ENCODE measurements at places on chromosomes 3 and 15.

GRCh38 chr3:18732474-18732873, 307.3 kb upstream of the SATB1 start:
- DNase-seq: no peak

DNA sequence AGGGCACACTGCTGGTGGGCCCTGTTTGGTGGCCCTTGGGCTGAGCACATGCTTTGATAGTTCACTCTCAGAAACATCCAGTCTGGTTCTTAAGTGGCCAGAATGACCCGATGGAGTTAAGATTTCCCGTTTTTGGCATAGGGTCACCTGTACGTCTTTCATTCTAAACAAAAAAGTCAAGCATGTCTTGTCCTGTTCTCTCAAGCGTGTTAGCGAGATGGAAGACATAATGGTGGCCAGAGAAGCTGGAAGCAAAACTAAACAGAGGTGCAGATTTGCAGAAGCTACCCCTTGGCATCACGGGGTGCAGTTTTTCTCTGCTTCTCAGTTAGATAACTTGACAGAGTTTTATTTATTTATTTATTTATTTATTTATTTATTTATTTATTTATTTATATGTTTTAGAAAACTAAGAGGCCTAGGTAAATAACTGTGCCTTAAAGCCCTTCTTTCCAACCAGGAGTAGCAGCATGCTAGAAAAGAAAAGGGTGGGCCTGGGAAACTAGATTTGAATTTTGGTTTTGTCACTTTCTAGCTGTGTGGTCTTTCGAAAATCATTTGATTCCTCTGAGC, 63.0 kb downstream of the ST6GAL1 start:
- DNase-seq: no peak

DNA sequence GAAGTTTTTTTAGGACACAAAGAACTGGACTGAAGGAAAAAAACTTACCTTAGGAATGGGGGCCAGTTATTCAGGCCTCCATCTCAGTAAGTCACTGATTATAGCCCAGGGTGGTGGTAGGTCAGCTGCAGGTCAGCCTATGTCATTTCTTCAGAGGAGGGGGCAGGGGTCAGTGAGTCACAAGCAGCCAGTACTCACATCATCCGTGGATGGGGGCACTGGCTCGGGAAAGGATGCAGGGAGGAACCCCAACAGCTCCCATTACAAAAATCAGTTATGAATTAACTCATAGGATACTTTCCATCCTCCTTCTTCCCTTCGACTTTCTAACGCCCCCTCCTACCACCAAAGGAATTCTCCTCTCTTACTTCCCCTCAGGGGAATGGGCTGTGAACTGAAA, 578.3 kb downstream of the PDCD6IP start:
- DNase-seq: no peak

DNA sequence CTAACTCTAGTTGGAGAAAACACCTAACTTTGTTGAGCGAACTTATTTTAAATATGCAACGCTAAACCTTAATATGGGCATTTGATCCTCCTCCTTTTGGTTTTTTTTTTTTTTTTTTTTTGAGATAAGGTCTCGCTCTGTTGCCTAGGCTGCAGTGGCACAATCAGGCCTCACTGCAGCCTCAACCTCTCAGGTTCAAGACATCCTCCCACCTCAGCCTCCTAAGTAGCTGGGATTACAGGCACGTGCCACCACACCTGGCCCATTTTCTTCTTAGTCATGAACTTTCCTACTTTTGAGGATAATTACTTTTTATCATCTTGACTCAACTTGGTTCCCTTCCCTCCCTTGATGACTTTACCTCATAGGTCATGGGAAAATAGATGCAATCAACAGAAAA, 3.9 kb downstream of the NUSAP1 start:
- DNase-seq: no peak

- no peak for DNase-seq
Measured at GRCh38 chr3:15659254-15659975, 57.9 kb downstream of the BTD start.

- no peak for DNase-seq
Measured at GRCh38 chr3:73411545-73411944, 213.2 kb downstream of the PDZRN3 start.

- DNase-seq: no peak
Measured at GRCh38 chr15:66404532-66404931, 17.8 kb downstream of the MAP2K1 start.

GRCh38 chr3:23161896-23162570, 41.1 kb upstream of the UBE2E2 start:
- DNase-seq: no peak

DNA sequence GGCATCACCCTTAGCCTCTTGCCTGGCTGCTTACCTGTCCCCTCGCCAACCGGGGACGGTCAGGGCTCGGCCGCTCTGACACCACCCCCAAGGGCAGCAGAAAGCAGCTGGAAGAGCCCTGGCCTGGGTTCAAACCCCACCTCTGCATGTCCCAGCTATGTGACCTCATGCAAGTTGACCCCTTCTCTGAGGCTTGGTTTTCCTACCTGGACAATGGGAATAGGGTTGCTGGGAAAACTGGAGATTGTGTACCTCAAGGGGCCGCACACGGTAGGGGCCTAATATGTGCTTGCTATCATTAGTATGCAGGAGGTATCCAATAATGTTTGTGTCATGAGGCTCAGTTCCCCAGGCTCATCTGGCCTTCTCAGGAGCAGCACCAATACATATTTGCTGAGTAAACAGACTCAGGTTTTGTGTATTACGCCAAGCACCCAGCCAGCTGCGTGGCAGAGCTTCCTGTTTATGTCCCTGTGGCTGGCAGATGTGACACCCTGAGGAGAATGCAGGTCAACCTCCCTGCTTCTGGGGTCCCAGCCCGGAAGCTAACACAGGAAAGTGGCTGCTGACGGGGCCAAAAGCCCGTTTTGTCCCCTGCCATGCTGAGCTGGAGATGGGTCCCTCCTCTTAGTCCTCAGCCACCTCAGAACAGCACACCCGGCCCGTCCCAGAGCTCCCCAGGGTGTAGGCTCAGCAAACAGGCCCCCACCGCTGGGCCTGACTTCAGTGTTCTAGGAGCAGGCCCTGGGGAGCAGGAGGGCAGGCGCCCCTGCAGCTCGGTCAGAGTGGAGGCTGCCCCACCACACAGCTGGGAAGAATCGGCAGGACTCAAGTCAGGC, 29.7 kb downstream of the PLXND1 start:
- peak; percentile 81 for DNase-seq

- no peak for DNase-seq
Measured at GRCh38 chr15:92480361-92480760, 86.7 kb downstream of the ST8SIA2 start.

DNA sequence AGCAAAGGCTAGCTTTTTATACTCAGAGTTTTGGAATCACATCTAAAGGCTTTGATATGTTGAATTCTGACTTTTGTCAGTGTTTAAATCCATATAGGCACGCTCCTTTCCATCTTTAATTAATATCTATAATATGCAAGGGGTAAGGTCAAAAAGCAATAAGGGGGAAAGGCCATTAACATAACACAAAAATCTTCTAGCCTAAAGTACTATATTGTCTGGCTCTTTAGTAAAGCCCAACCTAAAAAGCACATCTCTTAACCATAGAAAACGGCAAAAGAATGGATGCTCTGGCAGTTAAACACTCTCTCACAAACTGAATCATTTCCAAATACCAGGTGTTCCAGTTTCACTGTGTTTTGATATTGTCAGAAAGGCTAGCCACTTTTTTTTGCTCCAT, 76.4 kb downstream of the EFL1 start:
- DNase-seq: no peak

DNA sequence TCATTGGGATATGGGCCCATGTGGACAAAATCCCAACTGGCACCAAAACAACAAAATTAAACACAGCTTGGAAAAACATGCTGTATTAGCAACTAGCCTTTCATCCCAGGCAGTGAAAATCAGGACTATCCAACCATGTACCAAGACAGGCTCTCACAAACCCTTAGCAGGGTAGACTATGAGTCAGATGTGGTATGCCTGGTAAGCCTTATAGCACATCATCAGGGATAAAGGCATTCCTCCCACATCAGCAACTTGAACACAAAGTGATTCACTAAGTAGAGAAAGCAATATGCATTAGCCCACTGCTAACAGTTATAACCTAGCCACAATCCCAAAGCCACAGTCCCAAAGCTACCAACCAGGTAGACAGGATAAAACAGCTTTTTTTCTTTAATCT, 8.0 kb downstream of the CEP152 start:
- DNase-seq: no peak

DNA sequence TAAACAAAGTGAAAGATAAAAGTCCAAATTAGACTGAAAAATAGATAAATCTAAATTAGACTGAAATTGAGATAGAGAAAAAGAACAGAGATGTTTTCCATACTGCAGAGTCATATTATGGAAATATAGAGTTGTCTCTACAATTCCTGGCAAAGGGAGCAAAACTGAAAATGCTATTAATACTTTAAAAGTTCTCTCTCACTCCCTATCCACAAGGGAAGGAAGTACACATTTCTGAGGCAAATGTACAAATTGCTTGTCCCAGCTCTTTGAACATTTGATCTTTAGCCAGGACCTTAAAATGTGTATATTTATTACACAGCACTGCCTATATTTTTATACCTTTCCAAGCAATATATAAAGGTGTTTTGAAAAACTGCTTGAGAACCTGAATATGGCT, 225.1 kb upstream of the SEMA6D start:
- no peak for DNase-seq

GRCh38 chr3:192652727-192653126, 74.6 kb downstream of the FGF12 start:
- DNase-seq: no peak

DNA sequence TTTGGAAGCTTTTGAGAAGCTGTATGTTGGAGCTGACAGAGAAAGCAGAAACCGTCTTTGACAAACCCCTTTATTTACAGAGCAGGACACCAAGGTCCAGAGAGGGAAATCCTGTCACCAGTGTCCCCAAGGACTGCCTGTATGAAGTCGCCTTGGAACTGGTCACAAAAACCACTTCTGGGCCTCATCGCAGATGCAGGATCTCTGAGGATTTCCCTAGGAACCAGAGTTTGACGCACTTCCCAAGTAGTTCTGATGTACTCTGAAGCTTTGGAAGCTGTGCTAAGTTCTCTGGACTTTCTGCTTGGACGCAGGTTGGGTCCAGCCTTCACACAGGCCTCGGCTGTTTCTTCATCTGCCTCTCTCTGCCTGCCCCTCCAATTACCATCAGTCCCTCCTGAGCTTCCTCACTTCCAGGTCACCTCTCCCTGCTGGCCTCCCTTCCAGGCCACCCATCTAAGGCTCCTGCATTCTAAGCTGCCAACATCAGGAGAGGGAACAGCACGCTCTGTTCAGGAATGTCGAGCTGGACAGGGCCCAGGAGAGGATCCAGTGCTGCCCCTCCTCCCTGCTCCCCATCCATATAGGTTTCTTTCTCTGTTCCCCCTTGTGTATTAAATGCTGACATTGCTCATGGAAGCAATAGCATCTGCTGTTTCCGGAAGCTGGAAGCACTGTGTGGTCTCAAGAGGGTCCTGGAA, 270.8 kb downstream of the OPA1 start:
- DNase-seq: no peak

DNA sequence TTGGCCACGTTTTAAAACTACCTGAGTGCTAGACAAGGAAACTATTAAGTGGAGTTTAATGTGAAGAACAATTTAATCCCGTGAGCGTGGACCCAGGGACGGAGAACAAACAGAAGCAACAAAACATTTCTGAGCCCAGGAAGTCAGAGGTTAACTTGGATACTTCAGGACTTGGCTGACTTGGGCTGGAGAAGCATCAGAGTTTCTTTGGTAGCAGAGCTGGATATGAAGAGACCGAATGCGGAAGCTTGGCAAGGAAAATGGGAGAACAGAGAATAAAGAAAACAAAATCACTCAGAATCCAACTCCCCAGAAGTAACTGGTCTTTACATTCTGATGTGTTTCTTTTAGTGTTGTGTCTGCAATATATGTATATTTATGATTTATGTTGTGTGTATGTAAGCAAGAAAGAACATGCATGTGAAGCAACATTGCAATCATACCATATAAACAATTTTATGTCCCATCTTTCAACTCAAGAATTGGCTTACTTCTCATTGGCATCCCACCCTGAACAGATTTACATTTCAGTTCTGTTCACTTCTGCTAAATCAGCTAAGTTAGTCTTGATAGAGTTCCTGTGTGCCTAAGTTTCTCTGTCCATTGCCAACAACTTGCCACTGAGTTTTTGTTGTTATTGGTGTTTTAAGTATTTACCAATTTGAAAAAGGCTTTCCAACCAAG, 17.2 kb upstream of the PLOD2 start:
- no peak for DNase-seq

- DNase-seq: no peak
Measured at GRCh38 chr3:149790268-149790667, 2.1 kb downstream of the ANKUB1 start.

- no peak for DNase-seq
Measured at GRCh38 chr3:151015767-151016477, 43.4 kb upstream of the CLRN1 start.

GRCh38 chr15:97156739-97157265, 803.7 kb upstream of the ARRDC4 start:
- DNase-seq: no peak

DNA sequence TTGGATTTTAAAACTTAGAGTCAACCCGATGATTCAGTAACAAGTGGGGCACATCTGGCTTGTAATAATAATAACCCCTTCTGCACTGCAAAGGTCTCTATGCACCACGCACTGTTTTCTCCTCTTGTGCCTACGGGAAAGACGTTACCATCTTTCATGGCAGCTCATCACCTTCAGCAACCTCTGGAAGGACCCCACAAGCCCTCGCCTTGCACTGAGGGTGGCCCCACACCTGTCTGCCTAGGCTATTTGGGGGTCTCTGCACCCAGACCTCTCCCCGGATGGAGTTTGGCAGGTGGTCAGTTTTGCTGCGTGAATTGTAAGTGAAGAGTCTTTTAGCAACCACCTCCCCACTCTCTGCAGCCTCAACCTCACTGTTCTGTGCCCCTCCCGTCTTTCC, 138.6 kb upstream of the MEF2A start:
- DNase-seq: no peak

- DNase-seq: no peak
Measured at GRCh38 chr3:108441518-108441917, 68.9 kb downstream of the MYH15 start.

DNA sequence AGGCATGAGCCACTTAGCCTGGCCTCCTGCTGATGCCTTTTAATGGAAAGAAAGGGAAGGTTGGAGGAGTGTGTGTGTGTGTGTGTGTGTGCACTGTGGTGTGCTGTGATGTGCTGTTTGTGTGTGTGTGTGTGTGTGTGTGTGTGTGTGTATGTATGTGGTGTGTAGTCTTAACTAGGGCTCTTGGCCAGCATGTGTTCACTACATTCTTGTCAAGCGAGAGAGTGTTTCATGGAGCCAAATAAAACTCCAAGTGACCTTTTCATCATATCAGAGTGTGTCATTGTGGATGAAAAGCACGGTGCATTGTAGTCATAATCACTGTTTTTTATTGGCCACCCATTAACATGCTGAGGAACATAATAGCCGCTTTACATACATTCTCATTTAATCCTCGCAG, 30.8 kb upstream of the BHLHE40 start:
- DNase-seq: no peak

DNA sequence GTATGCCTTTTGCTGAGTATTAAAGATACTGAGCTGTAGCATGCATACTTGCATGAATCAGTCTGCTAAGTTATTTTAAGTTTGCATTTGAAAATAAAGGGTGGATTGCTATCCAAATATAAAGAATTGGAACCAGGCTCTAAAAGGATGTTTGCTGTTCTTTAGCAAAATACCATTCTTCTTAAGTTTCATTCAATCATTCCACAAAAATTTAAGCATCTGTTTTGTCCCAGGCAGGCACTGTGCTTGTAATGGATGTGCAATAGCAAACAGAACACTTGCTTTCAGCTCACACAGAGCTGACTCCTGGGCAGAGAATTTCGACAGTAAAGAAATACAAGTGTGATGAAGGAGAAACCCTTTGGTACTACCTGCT, 151.1 kb downstream of the PGPEP1L start:
- DNase-seq: no peak

Data from activated gamma-delta T cell treated with Interleukin-2 at 50 U/mL for 16 hours (primary cell).